ENCODE measurements at places on chromosomes 2 and 18.

DNA sequence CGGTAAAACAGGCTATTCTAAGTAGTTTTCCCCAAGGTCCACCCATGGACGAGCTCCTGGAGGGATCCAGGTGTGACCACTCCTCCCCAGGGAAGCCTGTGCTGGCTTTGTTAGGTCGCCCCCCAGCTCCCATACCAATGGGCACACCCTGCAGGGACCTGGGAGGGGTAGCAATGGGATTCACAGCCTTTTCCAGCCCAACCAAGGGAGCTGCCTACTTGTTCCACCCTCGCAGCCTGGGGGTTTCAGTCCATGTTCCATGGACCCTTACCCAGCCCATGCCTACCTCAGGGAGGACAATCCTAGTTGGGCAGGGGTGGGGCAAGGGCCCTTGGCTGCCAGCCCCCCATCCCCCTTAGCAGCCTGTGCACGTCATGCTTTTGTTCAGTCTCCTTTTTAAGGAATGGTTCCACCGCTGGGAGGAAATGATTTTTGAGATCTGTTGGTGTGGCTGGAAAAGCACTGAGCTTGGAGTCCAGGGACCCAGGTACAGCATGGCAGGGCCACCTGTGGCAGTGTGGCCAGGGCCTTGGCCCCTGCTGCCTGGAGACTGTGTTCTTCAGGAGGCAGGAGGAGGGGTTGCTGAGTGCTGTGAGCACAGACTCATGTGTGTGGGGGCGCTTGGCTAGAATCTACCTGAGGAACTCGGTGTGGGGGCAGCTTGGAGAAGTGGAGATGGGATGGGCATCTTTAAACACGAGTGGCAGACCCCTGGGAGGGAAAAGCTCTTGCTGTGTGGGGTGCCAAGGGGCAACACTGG, 166.8 kb downstream of the TWIST2 start:
- DNase-seq, result no peak

DNA sequence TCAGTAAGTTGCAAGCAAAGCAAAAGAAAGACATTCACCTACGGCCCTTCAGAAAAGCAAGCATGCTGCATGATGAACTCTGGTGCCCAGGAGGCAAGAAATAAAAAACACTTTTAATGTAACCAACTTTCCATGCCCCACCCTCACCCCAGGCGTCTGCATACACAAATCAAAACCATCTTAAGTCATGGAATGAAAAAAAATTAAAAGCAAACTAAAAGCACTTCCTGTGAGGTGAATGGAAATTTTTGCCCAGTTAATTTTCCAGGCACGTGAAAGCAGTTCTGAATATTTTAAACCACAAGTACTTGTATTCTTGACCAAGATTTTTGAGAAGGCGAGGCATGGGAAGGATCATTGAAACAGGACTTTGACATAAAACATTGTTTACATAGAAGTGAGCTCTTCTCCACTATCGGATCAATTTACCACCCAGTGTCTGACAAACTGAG, 2.5 kb upstream of the ICOS start:
- no peak for DNase-seq

DNA sequence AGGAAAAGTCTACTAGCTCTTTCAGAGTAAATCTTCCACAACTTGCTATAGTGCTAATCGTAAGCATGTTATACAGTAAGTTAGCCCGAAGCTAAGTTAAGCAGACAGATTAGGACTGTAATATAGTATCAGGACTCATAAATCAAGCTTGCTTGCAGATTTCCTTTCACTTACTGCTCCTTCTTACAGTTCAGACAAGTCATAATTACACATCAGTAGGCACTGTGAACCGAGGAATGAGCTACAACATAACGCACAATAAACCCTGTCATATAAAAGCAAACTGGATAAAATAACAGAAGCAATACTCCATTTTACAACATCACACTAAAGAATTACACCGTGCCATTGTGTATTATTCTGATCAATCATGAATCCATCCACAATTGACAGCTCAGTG, 832.6 kb upstream of the ZEB2 start:
- DNase-seq, result no peak

- no peak for DNase-seq
Observed at GRCh38 chr2:2853346-2853745, 522.3 kb upstream of the MYT1L start.

DNA sequence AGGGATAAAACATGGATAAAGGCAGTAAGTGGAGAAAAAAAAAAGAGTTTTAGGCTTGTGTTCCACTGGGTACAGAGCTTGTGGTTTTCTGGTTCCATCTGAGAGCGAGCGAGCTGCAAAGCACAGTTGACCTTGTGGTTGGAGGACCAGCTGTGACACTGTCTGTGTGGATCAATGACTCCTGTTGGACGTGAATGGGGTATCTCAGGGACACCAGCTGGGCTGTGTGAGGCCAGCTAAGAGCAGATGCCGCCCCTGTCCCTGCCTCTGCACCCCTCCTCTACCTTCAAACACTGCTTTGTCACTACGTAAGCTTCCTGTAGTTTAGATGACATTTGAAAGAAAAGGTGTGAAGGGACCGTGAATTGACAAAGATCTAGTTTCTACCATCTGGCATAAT, 67.8 kb downstream of the QPCT start:
- DNase-seq, result no peak

- DNase-seq, result no peak
Observed at GRCh38 chr2:240236217-240237111, 96.0 kb upstream of the OTOS start.

Data from breast epithelium (tissue), 4 donors.